ENCODE measurements at places on chromosomes 5 and 9. TPM values are rescaled to one million over a fixed set of nuclear protein-coding genes. Genes with fewer than 3 reads are reported as not detected.

OR1N2 gene
- not detected for total RNA-seq

IL13 gene
- total RNA-seq = not detected

SPAAR gene
- 0.20 TPM for total RNA-seq

PSD2 gene
- 0.02 TPM for total RNA-seq

CAPSL gene
- total RNA-seq = not detected

CEL gene
- total RNA-seq = 0.69 TPM

CMYA5 gene
- 0.09 TPM for total RNA-seq

OTP gene
- 0.08 TPM for total RNA-seq

SLC6A7 gene
- total RNA-seq = 0.02 TPM

ANKRD20A1 gene
- total RNA-seq = 1.5 TPM

CLPTM1L gene
- total RNA-seq = 198 TPM

MEF2C gene
- total RNA-seq = not detected

INSL4 gene
- 17.1 TPM for total RNA-seq

MLANA gene
- total RNA-seq = not detected

BNC2 gene
- 8.1 TPM for total RNA-seq

C5orf58 gene
- total RNA-seq = not detected

REXO4 gene
- total RNA-seq = 33.8 TPM

OR5C1 gene
- total RNA-seq = not detected

ZNF454 gene
- total RNA-seq = not detected
